ENCODE measurements at places on chromosomes 3 and 15.

DNA sequence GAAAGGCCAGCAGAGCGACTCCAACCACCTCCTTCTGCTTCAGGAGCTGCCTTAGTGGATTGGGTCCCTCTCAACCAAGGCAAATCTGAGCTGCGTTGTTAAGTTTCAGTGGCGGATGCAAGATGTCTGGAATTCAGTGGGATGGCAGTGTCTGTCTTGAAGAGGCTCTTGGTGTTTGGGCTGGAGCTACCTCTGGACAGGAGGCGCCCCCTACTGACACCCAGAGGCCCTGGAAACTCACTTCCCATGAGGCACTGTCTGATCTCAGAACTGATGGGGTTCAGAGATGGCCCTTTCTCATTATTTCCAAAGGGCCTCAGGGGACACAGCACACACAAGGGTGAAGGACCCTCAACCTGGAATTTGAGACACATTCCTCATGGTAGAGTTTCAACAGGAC lies 6.0 kb upstream of the SLC28A1 start:
- peak; percentile 38 for DNase-seq

DNA sequence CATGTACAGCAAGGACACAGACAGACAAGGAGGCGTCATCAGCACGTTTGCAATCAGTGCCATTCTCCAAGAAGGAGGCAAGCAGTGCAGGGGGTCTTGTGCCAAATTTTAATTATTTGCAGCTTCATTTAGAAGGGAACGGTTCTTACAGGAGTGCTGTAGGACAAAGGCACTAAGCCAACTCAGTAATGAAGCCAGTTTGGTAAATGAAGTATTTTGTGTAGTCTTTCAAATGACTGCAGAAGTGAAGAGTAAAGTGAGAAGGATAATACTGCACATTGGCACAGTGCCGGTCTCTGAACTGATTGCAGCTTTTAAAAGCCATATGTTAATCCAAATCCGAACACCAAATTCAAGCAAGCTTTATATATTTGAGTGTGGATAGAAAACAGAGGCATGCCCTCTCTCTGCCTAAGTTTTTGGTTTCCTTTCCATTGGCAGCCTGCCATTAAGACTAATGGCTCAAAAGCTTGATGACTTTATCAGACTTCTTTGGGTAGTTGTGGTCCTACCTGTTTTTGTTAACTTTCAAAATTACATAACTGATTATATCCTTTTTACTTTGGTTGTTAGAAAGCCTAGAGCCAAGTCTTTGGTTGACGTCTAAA lies 101.3 kb downstream of the SENP2 start:
- DNase-seq: peak; percentile 41

- DNase-seq: no peak
Observed at GRCh38 chr15:41936649-41937567, 35.4 kb downstream of the EHD4 start.

- DNase-seq: no peak
Observed at GRCh38 chr3:64163019-64163754, 62.1 kb downstream of the PRICKLE2 start.

Measured in fibroblast of skin of abdomen (primary cell).